ENCODE measurements at places on chromosomes 1 and 21.

- DNase-seq = no peak
Observed at GRCh38 chr1:242033447-242033846, 34.5 kb upstream of the MAP1LC3C start.

- no peak for DNase-seq
Observed at GRCh38 chr21:44522753-44523204, 17.2 kb downstream of the KRTAP10-1 start.

GRCh38 chr1:247456914-247457639, 827 bp downstream of the OR2B11 start:
- no peak for DNase-seq

- DNase-seq = no peak
Observed at GRCh38 chr1:201983380-201983805, 945 bp downstream of the RNPEP start.

GRCh38 chr21:44496564-44497550, 41.5 kb downstream of the LRRC3 start:
- no peak for DNase-seq

- DNase-seq = no peak
Observed at GRCh38 chr1:29543586-29543985, 307.3 kb downstream of the PTPRU start.

GRCh38 chr21:45613396-45613795, 30.1 kb upstream of the PCBP3 start:
- no peak for DNase-seq

DNA sequence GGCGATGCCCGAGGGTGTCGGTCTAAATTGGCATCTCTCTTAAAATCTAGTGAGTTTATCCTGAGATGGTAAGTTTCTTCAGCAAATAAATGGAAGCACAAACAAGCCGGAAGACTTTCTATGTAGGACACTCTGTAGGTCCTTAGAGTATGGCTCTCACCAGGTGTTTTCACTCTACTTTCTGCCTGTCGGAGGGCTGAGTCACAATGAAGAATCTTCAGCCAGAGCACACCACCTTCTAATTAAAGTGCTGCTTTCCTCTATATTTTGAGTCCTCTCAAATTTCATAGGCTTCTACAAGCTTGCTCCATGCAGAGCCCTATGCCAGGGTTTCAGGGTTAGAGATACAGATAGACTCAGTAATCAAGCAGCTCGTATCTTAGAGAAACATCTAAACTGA, 27.1 kb downstream of the KCNK1 start:
- DNase-seq = no peak

GRCh38 chr1:51952638-51953037, 37.9 kb downstream of the RAB3B start:
- DNase-seq = no peak

DNA sequence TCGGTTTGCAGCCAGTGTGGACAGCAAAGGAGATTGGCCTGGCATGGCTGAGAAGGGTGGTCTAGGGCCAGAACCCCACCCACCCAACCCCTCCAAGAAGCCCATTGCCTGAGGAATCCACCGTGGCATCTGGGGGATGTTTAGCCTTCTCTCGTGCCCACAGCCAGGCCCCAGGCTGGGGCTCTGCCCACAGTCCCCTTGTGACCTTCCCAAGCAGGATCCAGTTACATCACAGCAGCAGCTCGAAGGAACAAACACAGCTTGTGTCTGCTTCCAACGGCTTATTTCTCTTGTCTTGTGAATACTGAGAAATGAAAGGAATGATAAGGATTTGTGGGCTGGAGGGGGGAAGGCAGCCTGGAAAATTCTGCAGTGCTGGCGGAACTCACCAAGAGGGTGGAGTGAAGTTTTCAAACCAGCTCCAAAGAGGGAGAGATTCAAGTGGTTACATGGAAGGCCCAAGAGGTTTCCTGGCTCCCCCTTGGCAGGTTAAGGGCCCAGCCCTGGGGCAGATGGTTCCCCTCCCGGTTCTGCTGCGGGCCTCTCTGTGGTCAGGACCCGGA, 61.6 kb downstream of the DHRS3 start:
- no peak for DNase-seq

- DNase-seq = no peak
Observed at GRCh38 chr1:113576271-113576670, 183.0 kb downstream of the PHTF1 start.

DNA sequence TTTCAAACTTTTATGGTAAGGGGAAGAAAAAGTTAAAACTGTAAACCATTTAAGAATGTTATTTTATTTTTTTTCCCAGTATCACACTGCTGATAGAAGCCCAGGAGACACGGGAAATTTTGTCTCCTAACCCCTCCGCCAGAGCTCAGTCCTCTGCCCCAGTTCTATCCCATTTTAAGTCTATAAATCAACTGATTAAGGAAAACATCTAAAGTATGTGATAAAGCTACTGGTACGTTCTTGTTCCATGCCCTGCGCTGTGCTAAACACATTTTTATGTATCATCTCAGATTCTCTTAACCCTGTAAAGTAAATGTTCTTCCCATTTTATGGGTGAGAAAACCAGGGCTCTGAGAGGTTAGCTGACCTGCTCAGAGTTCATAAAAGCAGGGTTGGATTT, 34.7 kb downstream of the NIPAL3 start:
- DNase-seq = no peak

DNA sequence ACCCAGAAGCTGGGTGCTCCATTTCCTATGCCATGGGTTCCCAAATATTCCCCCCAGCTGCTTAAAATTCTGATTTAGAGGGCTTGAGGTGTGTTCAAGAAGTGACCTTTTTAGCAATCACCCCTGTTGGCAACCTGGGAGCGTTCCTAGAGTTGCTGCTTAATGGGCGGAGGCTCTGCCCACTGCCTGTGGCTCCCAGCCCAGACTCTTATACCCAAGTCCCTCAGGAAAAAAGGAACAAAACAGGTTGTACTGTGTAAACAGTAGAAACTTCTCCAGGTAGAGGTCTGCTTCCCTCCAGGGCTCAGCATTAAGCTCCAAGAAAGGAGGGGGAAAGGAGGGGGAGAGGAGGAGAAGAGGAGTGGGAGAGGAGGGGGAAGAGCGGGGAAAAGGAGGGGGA, 14.6 kb upstream of the TENT5C start:
- DNase-seq = peak; percentile 67

DNA sequence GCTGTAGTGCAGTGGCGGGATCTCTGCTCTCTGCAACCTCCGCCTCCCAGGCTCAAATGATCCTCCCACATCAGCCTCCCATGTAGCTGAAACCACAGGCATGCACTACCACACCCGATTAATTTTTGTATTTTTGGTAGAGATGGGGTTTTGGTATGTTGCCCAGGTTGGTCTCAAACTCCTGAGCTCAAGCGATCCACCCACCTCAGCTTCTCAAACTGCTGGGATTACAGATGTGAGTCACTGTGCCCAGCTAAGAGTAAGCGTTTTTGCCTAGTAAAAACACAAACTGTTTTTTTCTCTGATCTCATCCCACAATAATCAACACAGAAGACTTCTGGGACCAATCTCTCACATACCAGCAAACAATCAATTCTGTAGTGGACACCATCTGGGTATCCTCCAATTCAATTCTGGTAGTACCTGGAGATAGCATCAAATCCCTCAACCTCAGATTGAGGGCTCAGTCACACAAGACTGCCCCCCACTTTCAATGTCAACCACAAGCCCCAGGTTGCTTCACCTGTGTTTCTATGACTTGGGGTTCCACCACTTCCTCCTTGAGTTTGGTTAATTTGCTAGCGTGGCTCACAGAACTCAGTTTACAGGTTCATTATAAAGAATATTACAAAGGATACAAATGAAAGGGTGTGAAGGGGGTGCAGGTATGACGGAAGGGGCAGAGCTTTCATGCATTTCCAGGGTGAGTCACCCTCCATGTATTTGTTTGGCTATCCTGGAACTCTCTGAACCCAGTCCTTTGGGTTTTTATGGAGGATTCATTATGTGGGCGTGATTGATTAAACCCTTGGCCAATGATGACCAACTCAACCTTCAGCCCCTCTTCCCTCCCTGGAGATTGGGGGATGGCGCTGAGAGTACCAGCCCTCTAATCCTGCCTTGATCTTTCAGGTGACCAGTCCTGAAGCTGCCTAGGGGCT, 40.0 kb upstream of the RHOU start:
- peak; percentile 16 for DNase-seq

Measured in PC-3 (cell line).